CD4-positive, alpha-beta T cell (primary cell): ENCODE measurements at places on chromosomes 1 and 21. TPM values are rescaled to one million over a fixed set of nuclear protein-coding genes. Genes with fewer than 3 reads are reported as not detected.

AHDC1 gene
- 22.9 TPM for total RNA-seq

AVPR1B gene
- not detected for total RNA-seq

NKAIN1 gene
- total RNA-seq, result not detected

PRR9 gene
- not detected for total RNA-seq

OR2L8 gene
- total RNA-seq, result 0.55 TPM

BLACAT1 gene
- total RNA-seq, result not detected

SPRR2F gene
- not detected for total RNA-seq

COL11A1 gene
- not detected for total RNA-seq

OR10T2 gene
- not detected for total RNA-seq

TLR5 gene
- 2.5 TPM for total RNA-seq

MLLT11 gene
- total RNA-seq, result 2.8 TPM

BATF3 gene
- 1.2 TPM for total RNA-seq

DLGAP3 gene
- 0.44 TPM for total RNA-seq

RGS13 gene
- total RNA-seq, result 0.17 TPM

RABIF gene
- 9.2 TPM for total RNA-seq

MIA3 gene
- 135 TPM for total RNA-seq

FCRL5 gene
- not detected for total RNA-seq

NENF gene
- total RNA-seq, result 22.4 TPM

S100A7A gene
- not detected for total RNA-seq

HAO2 gene
- total RNA-seq, result not detected

TAS1R1 gene
- total RNA-seq, result not detected

GUCA2B gene
- total RNA-seq, result not detected

SIM2 gene
- total RNA-seq, result not detected

CD1B gene
- not detected for total RNA-seq
